ENCODE measurements at places on chromosomes 7 and 10.

GRCh38 chr7:132654150-132654549 is 77.9 kb upstream of the PLXNA4 start:
- no peak for DNase-seq

DNA sequence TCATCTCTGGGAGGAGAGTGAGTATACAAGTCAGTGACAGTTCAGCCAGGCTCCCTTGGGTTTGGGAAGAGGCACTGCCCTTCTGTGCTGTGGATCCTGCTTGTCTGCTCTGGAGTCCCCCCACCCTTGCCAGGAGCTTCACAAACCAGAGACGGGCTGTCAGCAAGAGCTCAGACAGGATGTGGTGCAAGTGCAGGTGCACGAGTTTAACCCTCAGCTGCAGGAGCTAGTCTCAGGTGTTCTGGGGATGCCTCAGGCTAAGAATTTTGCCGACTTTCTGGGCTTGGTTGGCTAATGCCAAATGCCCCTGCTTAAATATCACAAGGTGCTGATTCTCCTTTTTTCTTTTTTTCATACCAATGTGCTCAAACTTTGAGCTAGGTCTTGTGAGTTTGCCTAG is 22.3 kb downstream of the ZNF783 start:
- DNase-seq: peak; percentile 56

GRCh38 chr7:3003936-3004335 is 39.7 kb downstream of the CARD11 start:
- no peak for DNase-seq

DNA sequence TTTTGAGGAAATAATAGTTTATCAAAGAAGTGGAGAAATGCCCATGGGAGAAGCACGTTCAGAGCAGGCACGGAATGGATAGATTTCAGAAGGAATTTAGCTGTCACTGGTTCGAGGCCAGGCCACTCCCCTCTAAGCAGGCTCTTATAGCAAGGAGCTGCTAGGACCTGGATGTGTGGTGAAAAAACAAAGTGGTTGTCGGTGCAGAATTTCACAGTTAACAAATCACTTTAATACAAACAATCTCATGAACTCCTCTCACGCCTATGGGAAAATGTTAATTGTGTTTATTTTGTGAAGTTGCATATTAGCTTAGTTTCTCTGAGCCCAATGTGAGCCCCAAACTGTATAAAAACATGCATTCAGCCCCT is 176.3 kb downstream of the PKD1L1 start:
- no peak for DNase-seq

DNA sequence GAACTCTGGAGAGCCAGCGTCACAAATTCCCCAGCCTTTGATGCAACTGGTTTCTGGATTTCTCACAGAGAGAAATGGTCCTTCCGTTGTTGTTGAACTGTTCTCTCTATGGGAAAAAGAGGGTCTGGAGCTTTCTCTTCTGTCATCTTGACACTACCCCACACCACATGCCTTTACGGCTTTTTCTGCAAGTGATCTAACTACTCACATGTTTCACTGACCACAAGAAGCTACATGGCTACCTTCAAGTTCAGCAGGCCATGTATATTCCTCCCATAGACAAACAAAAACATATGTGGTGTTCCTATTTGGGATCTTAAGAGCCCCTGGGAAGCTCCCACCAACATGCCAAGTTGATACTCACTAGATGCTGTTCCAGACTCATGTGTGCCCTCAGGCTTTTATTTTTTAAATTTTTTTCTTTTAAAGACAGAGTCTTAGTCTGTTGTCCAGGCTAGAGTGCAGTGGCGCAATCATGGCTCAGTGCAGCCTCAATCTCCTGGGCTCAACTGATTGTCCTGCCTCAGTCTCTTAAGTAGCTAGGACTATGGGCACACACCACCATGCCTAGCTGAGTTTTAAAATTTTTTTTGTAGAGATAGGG is 72.0 kb downstream of the RNF216 start:
- DNase-seq: no peak

GRCh38 chr7:19091550-19092200 is 25.8 kb downstream of the TWIST1 start:
- DNase-seq: no peak

DNA sequence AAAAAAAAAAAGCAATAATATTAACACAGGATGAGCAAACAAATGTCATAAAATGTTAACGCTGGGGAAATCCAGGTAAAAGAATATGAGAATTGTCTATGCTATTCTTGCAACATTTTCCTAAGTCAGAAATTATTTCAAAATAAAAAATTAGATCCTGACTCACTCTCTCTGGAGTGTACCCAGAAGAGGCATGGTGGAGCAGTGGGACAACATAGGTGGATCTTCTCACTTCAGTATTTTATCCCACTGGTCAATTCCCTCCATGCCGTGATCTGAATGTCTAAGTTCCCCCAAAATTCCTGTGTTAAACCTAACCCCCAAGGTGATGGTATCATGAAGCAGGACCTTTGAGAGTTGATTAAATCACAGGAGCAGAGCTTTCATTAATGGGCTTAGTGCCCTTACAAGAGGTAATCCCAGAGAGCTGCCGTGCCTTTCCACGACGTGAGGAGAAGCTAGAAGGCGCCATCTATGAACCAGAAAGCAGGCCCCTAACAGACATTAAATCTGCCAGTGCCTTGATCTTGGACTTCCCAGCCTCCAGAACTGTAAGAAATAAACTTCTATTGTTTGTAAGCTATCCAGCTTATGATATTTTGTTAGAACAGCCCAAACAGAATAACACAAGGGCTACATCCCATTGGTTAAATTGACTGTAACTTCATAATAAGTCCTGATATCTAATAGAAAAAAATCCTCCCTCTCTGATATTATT is 35.2 kb downstream of the USP6NL start:
- no peak for DNase-seq

DNA sequence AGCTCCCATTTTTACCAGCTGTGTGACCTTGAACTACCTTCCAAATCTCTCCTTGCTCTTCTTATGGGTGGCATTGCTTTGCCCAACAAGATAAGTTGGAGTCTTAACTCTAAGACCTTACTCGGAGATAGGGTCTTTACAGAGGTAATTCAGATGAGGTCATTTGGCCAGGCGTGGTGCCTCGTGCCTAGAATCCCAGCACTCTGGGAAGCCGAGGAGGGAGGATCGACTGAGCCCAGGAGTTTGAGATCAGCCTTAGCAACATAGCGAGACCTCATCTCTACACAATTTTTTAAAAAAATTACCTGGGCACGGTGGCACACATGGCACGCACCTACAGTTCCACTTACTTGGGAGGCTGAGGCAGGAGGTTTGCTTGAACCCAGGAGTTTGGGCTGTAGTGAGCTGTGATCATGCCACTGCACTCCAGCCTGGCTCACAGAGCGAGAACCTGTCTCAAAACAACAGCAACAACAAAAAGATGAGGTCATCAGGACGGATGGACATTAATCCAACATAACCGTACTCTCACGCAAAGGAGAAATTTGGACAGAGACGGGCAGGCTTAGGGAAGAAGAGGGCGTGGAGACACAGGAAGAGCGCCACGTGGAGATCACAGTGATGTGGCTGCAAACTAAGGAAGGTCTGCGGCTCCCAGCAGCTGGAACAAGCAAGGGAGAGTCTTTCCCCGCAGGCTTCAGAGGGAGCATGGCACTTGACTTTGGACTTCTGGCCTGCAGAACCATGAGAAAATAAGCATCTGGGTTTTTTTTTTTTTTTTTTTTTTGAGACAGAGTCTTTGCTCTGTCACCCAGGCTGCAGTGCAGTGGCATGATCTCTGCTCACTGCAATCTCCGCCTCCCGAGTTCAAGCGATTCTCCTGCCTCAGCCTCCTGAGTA is 122.3 kb upstream of the CARD11 start:
- DNase-seq: no peak

DNA sequence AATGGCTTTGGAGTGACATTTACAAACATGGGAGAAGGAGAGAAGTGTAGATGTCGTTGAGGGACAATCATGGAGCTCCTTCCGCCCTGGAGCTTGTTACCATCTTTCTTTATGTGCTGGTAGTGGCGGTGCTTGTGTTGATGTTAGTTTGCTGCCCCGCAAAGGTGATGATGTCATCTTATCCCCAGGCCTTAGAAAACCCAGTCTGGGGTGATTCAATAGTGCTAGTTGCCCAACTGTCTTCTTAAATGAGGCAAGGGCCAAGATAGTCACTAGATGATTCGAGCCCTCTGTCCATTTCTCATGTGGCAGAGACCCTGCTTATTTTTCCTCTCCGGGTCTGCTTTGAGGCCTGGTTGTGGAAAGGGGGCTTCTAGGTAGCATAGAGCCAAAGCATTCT is 277.4 kb downstream of the CCSER2 start:
- DNase-seq: no peak

DNA sequence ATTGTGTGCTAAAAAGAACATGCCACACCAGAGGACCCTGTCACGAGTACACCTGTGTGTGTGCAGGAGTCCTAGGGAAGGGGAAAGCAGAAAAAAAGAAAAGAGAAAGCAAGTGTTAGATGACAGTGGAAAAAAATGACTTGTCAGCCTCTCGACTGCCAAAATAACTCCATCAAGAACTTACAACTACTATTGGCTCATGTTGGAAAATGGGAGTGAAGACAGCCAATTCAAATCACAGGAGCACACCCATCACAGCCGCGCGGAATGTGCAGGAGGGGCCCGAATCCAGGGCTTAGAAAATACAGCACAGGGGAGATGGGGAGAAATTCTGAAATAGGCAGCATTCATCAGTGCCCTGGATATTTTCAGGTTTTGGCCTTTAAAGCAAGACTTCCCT is 38.1 kb upstream of the FOXI2 start:
- DNase-seq: no peak

- peak; percentile 82 for DNase-seq
Observed at GRCh38 chr10:84352251-84352842, 24.0 kb downstream of the CCSER2 start.

DNA sequence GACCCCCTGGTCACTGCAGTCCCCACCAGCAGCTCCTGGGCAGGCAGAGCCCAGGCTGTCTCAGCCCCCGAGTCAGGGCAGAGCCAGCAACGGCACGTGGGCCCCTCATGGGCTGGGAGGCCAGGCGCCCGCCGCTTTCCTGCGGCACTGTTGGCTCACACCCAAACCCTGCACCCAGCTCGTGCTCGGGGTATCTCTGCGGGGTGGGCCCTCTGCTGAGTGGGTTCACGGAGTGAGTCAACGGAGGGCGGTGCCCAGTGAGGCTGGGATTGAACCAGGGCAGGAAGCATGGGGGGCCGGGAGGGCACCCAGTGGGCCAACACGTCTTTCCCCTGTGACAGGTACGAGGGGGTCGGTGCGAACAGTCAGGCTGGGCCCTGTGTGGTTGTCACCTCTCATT is 28.9 kb downstream of the ADAP1 start:
- DNase-seq: peak; percentile 92

GRCh38 chr7:47404010-47404409 is 177.9 kb downstream of the TNS3 start:
- no peak for DNase-seq

DNA sequence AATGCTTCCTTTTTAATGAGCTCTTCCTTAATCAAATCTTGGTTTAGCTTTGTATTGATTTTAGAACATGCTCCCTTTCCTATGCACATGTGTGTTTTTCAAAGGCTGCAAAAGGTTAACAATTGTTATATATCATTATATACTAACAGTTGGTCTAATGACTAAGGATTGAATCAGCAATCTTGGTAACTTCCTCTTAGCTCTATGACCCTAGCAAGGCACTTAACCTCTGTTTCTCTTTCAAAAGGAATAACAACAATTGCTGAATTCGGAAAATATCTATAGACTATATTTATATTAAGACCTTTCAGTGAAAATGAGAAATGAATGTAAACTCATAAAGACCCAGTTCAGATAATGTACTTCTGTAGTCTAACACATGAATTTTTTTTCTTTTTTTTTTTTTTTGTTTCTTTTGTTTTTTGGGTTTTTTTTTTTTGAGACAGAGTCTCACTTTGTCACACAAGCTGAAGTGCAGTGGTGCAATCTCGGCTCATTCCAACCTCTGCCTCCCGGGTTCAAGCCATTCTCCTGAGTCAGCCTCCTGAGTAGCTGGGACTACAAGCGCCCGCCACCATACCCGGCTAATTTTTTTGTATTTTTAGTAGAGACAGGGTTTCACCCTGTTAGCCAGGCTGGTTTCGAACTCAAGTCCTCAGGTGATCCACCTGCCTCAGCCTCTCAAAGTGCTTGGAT is 48.8 kb downstream of the HOXA1 start:
- no peak for DNase-seq

DNA sequence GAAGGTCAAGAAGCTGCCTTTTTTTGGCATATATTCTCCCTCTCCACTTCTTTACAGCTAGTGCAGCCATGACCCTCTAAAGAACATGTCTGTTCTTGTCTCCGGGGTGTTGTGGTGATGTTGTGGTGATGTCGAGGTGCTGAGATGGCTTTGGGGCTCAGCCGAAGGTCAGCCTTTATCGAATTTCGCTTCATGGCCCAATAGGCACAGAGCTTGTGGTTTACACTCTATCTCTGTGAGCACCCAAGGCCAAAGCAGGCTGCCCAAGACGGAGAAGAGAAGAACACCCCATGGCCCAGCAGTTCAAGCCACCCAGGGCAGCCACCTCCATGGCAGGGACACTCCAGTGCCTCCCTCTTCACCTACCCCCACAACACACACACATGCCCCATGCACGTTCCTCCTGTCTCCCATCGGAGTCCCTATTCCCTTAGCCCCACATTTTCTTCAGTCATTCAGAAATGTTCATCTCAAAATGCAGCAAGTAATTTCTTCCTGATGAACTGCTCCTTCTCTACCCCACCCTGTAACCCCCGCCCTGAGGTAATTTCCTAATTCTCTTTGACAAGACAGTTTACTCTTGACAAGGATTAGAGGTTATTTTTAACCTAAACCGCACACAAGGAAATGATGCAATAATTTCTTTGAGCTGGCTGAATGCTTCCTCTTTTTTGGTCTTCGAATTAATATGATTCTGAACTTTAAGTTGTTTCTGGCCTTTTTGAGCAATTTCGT is 18.6 kb upstream of the ADRB1 start:
- no peak for DNase-seq

DNA sequence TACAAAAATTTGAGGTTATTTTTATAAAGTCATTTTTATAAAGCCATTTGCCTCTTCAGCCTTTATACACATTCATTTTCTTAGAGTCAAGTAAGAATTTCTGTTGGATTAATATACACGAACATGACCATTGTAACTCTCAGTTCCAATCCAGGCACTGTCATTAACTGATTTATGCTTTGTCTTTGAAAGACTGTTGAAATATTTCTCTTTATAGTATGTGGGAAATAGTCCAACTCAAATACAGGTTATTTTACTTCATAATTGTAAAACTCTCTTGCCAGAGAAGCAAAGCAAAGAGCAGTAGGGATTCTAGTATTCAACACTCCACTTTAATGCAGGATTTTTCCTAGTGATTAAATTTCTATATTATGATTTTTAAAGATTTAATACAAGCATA is 36.5 kb upstream of the PAPSS2 start:
- DNase-seq: no peak

- no peak for DNase-seq
Observed at GRCh38 chr7:42617806-42618457, 293.9 kb downstream of the C7orf25 start.

- no peak for DNase-seq
Observed at GRCh38 chr10:97176226-97176625, 9.5 kb downstream of the SLIT1 start.

DNA sequence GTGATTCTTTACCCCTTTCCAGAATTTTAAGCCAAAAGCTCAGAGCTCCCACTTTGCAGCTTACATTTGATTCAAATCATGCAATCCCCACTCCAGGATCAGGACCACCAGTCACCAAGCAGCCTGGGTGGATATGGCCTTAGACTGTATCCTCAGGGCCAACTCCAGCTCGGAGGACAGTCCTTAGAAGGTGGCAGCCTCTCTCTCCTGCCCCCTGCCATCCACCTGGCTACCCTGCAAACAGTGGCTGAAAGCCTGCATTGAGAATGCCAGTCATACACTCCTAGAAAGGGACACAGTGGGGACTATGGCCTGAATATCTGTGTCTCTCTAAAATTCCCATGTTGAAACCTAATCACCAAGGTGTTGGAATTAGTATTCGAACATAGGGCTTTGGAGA is 50.0 kb upstream of the KCNMA1 start:
- DNase-seq: no peak

Data from CD8-positive, alpha-beta T cell (primary cell).